ENCODE measurements at places on chromosomes 6 and 20. TPM values are rescaled to one million over a fixed set of nuclear protein-coding genes. Genes with fewer than 3 reads are reported as not detected.

PTCRA gene
- not detected for total RNA-seq

GNMT gene
- total RNA-seq: 1.3 TPM

CSNK2A1 gene
- 111 TPM for total RNA-seq

TMC2 gene
- total RNA-seq: not detected

ZSCAN31 gene
- 0.56 TPM for total RNA-seq

DNA sequence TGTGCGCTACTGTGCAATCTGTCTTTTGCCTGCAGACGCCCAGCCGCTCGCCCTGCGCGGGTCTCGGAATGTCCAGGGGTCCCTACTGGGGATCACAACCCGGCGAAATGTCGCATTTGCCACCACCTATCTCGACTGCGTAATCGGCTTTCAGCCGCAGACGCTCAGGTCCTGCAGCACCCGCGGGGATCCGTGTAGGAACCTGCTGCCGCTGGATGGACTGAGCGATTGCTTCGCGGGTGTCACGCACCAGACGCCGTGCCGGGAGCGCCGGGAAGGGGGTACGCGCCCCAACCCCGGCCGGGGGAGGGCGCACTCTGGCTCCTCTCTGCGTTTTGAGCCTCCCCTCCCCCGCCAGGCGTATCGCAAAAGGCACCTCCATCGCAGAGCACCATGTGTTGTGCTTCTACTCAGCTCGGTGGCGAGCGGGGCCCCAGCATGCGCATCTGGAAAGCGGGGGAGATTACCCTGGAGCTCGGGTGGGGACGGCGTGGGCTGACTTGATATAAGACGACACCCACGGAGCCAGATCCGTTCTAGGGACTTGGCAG is 747 bp upstream of the PTPRA start:
- no peaks in the 10 kb centered on the region for H3K27me3 ChIP-seq

COMMD7 gene
- 75.7 TPM for total RNA-seq

DNA sequence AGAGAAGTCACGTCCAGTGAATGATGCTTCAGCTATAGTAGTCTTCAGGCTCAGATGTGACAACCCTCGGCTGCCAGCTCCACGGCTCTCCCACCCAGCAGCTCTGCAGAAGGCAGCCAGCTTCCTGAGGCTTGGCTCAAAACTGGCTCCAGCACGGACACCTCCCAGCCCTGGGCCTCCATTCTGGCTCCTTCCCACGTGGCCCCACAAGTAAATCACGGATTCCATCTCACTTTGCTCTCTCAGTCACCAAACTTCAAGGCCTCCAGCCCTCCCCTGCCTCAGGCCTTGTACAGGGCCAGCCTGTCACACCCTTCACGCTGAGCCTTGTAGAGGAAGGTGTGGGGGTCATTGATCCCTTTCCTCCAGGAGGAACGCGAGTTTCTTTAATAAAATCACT is 55.8 kb downstream of the GTF2H5 start:
- H3K4me3 ChIP-seq: no peak overlapping the region
- no peak for DNase-seq
- H3K27ac ChIP-seq: no peak overlapping the region
- H3K27me3 ChIP-seq: peaks cover 2% of the 10 kb centered on the region
- H3K36me3 ChIP-seq: no peaks in the 10 kb centered on the region
- H3K4me1 ChIP-seq: peaks cover 4% of the 10 kb centered on the region

OR2J3 gene
- total RNA-seq: not detected

GRCh38 chr6:83767033-83767432 is 58.1 kb upstream of the SNAP91 start:
- H3K27me3 ChIP-seq: no peaks in the 10 kb centered on the region
- DNase-seq: no peak
- H3K27ac ChIP-seq: no peak overlapping the region

Measured in activated CD4-positive, alpha-beta T cell treated with anti-CD3 and anti-CD28 coated beads, Interleukin-2, amount 10 ng/mL, durations not matched to agents 7 days and 5 days (primary cell).